ENCODE measurements at places on chromosomes 16 and 17.

DNA sequence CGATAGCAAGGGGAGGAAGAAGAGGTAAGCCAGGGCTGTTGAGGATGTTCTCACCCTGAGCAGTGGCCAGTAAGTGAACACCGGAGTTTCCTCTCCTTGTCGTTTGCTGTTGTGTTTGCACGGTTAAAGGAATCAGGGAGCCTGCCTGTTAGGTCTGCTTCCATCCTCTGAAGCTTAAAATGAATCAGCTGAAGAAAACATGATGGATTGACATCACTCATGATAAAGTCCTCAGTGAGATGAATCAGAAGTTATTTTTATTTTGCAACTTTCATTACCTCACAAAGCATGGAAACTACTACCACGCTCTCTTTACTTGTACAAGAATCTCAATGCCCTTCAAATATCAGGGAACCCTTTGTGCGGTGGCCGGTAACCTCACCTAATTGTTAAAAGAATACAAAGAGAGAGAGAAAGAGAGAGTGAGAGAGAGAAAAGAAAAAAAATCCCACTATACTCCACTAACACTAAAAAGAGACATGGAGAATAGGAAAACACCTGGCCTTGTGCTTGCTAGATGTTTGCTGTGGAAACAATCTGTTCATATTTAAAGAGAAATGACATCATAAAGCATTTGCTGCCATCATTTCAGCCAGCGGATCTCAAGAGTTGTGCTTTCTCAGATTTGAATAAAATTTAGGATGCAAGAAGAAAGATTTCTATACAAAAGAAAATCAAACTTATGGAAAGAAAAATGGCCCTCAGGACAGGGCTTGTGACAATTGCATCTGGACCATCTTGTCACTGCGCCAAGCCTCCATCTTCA lies 441.6 kb upstream of the SALL1 start:
- DNase-seq: no peak

DNA sequence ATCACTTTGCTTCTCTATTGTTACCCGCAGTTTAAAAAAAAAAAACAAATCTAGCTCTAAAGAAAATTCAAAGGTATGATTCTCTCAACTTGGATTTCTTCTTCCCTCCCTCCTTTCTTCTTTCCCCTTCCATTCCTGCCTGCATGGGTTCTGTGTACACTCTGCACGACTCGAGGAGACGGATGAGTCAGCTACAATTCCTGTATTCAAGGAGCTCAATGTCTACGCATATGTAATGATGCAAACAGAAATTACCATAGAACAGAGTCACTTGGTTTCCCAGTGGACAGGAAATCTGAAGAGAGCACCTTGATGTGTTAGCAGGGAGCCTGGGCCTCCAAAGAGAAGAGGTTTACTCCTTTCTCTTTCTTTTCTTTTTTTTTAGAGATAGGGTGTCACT lies 92.3 kb downstream of the VPS53 start:
- no peak for DNase-seq

DNA sequence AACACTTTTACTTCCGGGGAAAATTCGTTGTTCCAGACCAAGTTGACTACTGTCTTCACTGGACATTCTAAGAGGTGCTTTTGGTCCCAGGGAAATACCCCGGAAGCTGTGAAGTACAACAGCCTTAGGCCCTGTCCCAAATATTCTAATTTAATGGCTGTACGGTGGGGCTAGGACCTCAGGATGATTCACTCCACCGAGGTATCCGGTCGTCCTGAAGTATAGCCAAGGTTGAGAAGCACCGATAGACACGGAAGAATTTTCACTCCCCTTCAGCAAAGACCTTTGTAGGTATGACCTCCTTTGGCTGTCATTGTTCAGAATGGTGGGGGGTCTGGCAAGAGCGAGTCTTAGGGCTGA lies 34.9 kb upstream of the ARL4D start:
- no peak for DNase-seq

DNA sequence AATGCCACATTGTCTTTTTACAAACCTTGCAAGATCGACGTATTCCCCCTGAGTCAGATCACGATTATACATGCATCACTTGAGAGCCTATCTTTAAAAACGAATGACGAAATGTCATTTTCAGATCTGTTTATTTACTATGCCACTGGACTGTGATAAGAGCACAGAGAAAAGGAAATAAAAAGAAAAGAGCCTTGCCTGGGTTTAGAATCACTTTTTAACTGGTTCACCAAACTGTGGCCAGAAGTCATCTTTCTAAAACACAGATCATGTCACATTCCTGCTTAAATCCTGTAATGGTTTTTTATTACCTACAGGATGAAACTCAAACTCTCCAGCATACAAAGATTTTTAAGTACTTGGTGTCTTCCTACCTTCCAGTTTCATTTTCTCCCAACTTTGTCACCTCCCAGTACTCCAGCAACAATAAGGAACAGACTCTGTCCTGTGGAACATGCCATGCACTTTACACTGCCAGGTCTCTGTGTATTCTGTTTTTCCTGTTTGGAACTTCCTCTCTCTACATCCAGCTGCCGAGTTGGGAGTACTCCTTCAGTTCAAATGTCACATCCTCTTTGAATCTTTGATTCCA lies 91.5 kb downstream of the SNX11 start:
- no peak for DNase-seq

- DNase-seq: no peak
Observed at GRCh38 chr17:29732613-29733012, 109.9 kb upstream of the CORO6 start.

DNA sequence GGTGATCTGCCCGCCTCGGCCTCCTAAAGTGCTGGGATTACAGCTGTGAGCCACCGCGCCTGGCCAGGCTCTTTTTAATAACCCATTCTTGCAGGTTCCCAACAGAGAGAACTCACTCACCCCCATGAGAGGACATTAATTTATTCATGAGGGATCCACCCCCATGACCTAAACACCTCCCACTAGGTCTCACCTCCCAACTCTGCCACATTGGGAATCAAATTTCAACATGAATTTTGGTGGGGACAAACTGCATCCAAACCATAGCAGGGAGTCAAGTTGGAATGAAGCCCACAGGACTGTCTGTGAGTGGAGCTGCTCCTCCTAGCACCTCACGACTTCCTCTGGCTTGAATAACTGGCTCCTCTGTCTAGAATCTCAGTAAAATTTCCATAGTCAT lies 85.5 kb downstream of the WWP2 start:
- no peak for DNase-seq

GRCh38 chr17:76820561-76820960 lies 47.6 kb upstream of the MGAT5B start:
- DNase-seq: no peak

GRCh38 chr16:11104168-11105037 lies 151.6 kb downstream of the SOCS1 start:
- no peak for DNase-seq

GRCh38 chr16:75653922-75654321 lies 6.3 kb downstream of the TERF2IP start:
- no peak for DNase-seq

GRCh38 chr16:64421515-64421914 lies 700.3 kb downstream of the CDH11 start:
- DNase-seq: no peak

- no peak for DNase-seq
Observed at GRCh38 chr16:56345406-56346050, 79.8 kb downstream of the AMFR start.

GRCh38 chr17:59762049-59762823 lies 54.8 kb downstream of the VMP1 start:
- no peak for DNase-seq

DNA sequence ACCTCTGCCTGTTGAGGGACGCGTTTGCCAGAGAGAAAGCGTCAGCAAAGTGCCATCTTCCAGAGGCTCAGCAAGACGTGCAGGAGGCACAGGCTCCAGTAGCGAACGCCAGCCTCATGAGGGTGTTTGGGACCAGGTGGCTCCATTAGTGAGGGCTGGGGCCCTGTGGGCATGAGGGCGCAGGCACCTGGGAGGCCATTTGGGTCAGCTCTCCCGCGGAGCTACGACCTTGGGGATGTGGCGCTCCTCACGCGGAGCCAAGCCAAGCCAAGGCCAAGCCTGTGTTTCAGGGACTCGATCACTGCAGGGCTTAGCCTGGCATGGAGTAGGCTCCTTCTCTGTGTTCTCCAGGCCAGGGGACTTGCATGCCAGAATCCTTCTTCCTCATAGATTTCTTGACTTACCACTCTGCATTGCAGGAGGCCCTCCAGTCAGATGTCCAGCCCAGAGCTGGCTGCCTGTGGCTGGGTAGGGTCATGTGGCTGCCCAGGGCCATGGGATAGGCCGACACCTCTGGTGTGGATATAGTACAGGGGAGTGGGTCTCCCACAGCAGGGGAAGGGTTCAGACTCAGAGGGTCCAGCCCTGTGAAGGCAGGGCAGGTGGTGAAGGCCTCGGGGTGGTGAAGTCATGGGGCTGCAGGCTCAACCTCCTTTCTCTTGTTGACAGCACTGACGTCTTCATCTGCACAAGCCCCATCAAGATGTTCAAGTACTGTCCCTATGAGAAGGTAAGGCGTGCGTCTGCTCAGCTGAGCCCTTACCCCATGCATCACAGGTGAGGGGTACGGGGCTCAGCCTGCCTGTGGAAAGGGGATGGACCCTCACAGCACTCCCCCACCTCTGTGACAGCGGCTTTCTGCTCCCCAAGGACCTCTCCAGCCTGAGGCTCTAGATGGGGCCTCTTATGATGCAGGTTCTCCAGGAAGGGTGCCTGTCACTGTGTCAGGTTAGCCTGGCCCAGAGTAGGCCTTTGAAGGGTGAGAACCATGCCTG lies 19.6 kb downstream of the NT5M start:
- DNase-seq: no peak

DNA sequence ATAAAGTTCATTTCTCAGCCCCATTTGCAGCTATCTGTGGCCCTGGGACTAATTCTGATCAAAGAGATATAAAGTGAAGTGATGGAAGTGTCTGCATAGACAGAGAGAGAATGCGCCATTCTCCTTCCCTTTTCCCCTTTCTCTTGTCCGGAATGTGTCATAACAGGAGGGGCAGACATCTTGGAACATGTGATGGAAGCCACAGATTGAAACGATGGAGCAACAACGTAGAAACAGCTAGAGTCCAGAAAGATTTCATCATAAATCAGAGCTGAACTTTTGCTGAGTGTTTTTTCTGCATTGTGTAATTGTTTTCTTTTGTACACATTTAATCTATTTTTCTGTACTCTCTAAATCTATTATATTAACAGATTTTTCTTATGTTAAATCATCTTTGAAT lies 11.3 kb downstream of the ASGR1 start:
- no peak for DNase-seq

- DNase-seq: no peak
Observed at GRCh38 chr17:8117367-8117979, 841 bp downstream of the ALOXE3 start.

GRCh38 chr17:47622180-47622549 lies 27.6 kb upstream of the KPNB1 start:
- no peak for DNase-seq

GRCh38 chr17:35242805-35243560 lies at the start of gene SLFN5:
TSS of gene SLFN5 (plus strand) at chr17:35243072. CDS start at chr17:35258691, 15,619 bp downstream.
- DNase-seq: peak; percentile 90

DNA sequence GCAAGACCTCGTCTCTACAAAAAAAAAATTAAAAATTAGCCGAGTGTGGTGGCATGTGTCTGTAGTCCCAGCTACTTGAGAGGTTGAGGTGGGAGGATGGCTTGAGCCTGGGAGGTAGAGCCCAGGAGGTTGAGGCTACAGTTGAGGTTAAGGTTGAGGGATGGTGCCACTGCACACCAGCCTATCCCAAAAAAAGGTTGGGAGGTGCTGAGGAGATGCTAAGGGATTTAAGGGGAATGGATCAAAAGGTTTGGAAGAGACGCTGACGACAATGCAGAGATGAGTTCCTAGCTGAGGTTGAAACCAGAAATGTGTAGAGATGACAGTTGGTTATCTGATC lies 4.7 kb upstream of the NSMCE1 start:
- no peak for DNase-seq

DNA sequence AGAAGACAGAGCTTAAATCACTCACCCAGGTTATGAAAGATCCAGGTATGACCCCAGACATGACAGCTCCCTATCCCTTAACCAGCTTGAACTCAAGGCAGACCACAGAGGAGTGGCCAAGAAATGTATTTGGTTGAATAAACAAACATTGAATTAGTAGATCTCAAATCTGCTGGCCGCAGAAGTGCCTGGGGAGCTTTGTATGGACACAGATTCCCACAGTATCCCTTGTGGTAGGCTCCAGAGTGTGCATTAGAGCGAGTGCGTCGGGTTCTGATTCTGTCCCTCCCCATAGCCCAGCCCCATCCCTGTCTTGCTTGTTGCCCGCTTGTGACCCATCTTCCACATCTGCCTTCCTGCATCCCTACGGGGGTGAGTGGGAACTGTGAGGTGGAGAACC lies 118.8 kb upstream of the FOXF1 start:
- DNase-seq: no peak

GRCh38 chr16:78930561-78930960 lies 670.0 kb downstream of the MAF start:
- no peak for DNase-seq

DNA sequence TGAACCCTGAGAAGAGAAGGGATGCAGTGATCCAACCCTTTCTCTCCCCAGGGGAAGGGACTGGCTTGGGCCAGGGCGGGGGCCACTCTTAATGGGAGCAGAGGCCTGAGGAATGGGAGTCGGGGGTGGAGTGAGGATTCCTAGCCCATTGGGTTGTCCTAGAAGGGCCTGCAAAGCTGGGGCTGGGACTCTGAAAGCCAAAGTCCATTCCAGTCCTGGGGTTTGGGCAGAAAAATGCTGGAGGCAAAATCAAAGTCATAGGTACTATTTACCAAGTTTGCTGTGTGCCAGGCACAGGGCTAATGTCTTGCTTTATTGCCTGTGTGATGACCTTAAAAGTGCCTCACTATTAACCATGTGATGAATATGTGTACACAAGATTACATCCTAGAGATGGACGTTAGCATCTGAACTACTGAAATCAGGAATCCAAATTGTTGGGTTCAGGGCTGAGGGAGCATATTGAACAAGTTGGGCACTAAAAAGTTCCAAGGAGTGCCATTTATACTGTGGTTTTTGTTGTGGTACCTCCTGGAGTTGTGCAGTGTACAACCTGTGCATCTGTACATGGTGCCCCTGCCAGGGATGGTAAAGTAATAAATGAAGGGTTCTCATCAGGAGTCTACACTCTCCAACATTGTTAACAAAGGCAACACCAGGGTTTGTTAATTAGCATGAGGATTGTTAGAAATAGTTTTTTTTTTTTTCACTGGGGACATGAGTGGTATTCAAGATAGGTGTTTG lies 84.4 kb upstream of the NKD1 start:
- no peak for DNase-seq

DNA sequence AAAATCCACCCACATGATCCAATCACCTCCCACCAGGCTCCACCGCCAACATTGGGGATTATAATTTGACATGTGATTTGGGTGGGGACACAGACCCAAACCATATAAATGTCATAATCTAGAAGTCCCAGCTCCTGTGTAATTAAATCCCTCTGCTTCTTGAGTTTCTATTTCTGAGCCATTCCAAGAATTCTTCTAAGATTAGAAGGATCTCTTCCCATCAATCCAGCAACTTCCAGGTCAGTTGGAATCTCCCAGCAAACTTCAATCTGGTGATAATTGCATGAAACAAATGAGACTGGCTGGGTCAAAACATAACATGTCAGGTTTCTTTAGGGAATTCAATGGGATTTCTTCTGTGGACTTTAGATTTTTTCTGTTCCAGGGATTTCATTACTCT lies 127.8 kb upstream of the CDH5 start:
- no peak for DNase-seq

GRCh38 chr16:2818272-2818876 lies 1.3 kb downstream of the PRSS21 start:
- no peak for DNase-seq

All from activated T-helper 1 cell treated with anti-CD3 and anti-CD28 coated beads, Interleukin-12 subunit alpha, Interleukin-12 subunit beta, Interleukin-2, Interleukin-4 antibody, amounts not matched to agents 30 ng/mL and 10 ng/mL and 1 ng/mL, durations not matched to agents 14 hours and 24 hours and 36 hours (primary cell).